ENCODE measurements at places on chromosomes 2 and 18.

- no peak for DNase-seq
Measured at GRCh38 chr18:67705748-67706147, 189.2 kb upstream of the DSEL start.

GRCh38 chr18:77671456-77672167 lies 422.0 kb downstream of the GALR1 start:
- no peak for DNase-seq

DNA sequence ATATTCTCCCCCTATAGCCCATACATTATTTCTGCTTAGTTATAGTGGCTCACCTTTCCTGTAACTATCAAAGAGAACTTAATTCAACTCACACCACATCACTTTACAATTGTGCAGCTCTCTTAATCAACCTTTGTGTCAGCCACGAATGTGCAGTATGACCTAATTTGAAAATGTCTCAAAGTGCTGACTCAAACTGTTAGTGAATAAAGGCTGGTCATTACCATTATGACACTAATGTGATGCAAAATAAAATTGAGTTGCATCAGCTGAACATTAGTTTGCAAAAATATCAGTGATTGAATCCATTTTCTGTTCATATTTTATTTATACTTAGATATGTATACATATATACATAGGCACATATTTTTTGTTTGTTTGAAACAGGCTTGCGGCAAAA lies 251.8 kb downstream of the MEIS1 start:
- no peak for DNase-seq

DNA sequence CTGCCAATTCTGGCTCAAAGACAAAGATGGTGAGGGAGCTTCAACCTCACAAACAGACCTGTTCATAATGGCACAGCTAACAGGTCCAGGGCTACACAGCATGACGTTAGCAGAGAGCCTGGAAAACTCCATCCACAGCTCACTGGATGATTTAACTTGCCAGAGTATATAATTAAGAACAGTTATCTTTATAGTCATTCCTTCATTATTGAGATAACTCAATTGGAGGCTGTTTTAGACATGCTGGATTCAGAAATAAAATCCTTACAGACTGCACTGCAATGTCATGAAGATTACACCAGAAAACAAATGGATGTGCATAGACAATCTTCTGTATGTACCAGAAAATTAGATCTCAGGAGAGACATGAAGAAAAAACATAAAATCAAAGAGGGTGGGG lies 55.1 kb upstream of the LYPD1 start:
- DNase-seq: no peak

DNA sequence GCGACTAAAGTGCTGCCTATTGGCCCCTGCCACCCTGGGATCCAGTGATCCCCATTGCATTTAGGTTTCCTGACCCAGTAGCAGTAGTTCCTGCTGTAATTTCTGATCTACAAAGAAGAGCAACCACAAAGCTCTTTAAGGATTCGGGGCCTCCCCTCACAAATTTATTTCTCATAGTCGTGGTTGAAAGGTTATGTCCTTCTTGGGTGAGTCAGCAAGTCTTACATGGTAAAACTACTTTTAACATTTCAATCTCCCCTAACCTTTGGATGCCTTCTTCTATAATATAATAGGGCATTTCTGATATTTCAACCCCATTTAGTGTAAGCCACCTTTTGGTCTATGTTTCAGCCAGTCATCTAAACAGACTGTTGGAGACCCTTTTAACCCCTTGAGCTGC lies 14.9 kb downstream of the PIKFYVE start:
- no peak for DNase-seq

GRCh38 chr2:98455494-98455976 lies 10.9 kb downstream of the INPP4A start:
- DNase-seq: no peak

GRCh38 chr18:79248495-79249060 lies 147.2 kb upstream of the NFATC1 start:
- no peak for DNase-seq

DNA sequence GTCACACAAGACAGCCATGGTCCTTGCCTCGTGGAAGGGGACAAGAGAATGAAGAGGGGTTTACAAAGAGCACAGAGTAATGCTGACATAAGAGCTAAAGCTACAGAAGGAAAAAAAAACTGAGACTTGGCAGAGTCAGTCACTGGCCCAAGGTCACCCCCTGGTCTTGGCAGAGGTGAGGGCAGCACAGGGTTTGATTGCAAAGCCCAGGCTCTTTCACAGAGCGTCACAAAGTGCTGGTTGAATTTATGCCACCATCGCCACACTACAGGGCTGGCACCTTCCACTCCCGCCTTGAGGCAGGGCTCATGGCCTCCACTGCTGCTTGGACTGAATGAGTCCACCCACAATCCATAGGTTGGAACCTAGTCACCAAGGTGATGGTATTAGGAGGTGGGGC lies 190.2 kb downstream of the INHBB start:
- peak; percentile 27 for DNase-seq

GRCh38 chr2:171187819-171188218 lies 27.1 kb upstream of the TLK1 start:
- no peak for DNase-seq

DNA sequence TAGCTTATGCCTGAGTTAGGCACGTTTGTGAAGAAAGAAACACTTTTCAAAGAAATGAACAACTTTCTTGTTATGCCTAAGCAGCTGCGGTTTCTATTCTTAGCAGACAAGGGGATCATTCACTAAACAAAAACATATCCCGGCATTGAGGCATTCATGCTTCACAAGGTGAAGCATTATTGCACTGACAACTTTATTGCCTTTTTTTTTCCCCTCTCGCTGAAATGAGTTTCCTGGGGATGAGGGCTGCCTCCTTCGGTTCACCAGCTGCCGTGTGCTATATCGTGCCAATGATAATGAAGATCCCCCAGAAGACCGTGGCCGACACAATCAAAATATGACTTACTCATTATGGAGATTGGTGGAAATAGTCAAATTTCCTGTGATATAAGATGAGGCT lies 288.2 kb upstream of the ST6GAL2 start:
- DNase-seq: no peak

GRCh38 chr18:6798896-6799295 lies 69.4 kb downstream of the ARHGAP28 start:
- no peak for DNase-seq

- DNase-seq: no peak
Measured at GRCh38 chr18:22705328-22705727, 227.8 kb upstream of the RBBP8 start.

DNA sequence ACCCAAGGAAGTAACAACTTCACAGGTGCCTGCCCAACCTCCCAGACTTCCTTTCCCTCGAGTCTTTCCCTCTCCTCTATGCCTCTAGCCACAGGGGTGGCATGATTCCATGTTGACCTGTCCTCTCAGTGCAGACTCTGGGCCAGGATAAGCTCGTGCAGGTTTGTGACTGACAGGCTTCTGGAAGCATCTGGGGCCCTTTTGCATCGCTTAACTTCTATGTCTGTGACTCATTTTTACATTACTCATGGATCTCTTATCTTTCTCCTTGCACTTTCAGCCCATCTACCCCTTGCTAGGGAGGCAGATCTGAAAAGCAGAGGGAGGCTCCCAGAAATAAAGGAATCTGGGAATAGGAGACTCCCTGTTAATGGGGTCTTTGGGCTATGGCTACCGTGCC lies 98.5 kb upstream of the RIOK3 start:
- DNase-seq: no peak

- no peak for DNase-seq
Measured at GRCh38 chr2:9809448-9810088, 33.7 kb upstream of the TAF1B start.

DNA sequence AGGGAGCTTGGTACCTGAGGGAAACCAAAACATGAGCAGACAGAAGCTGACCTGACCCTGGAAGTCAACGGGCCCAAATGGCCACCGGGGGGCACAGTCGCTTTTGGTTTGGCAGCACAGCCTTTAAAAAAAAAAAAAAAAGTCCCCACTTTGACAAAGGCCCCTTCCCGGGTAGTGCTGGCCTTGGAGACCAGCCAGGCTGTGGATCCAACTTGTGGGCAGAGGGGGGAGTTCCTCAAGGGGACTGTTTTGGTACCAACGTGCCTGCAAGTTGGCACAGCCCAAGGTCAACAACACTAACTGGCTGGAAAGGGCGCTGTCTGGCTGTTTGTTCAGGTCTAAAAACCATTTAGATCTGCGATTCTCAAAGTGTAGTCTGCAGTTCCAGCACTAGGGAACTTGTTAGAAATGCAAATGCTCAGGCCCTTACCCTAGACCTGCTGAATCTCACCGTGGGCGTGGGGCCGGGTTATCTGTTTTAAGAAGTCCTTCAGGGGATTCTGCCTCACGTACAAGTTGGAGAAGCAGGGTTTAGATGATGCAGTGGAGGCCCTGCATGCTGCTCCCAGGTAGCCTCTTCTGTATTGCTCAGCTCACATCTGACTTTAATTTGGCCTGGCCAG lies 83.0 kb downstream of the LPIN1 start:
- DNase-seq: peak; percentile 78

GRCh38 chr18:56869189-56869777 lies 218.1 kb downstream of the WDR7 start:
- DNase-seq: no peak

DNA sequence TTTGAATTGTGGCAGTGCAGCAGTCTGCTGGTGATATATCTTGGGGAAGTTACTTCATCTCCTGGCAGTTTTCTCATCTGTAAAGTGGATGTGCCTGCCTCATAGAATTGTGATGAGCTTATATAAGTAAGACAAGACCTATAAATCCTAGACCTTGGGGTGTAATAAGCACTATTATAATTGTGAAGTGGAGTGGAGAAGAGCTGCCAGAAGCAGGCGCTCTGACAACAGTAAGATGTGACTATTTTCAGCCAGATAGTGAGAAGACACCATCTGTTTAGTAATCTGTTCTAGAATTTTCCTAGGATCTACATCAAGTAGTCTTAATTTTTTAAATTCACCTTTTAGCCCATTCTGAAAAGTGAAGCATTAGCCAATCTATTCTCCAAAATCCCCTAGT lies 85.6 kb upstream of the TSPYL6 start:
- DNase-seq: no peak

- peak; percentile 50 for DNase-seq
Measured at GRCh38 chr2:163943403-163944346, 207.9 kb upstream of the FIGN start.

DNA sequence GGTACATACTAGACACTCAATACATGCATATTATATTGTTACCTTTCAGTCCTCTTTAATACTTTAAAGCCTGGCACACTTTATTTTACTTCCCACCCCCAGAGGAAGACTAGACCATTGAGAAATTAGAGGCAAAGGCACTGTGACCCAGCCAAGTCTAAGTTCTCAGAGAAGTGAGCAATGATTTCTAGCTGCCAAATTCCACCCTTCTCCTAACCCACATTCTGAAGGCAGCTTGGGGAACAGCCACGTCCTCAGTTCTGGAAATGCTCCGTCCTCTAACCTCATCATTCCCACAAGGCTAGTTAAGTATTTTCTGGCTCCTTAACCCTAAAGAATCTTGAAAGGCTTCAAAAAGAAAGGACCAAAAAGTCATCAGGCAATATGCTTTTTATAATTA lies 86.6 kb downstream of the COL5A2 start:
- DNase-seq: no peak

- DNase-seq: no peak
Measured at GRCh38 chr2:189024901-189025618, 50.9 kb downstream of the COL3A1 start.

GRCh38 chr2:58308435-58308834 lies 67.3 kb upstream of the FANCL start:
- DNase-seq: no peak

- no peak for DNase-seq
Measured at GRCh38 chr2:15506229-15506819, 54.8 kb downstream of the NBAS start.

- DNase-seq: no peak
Measured at GRCh38 chr2:31110998-31111397, 27.2 kb downstream of the GALNT14 start.

DNA sequence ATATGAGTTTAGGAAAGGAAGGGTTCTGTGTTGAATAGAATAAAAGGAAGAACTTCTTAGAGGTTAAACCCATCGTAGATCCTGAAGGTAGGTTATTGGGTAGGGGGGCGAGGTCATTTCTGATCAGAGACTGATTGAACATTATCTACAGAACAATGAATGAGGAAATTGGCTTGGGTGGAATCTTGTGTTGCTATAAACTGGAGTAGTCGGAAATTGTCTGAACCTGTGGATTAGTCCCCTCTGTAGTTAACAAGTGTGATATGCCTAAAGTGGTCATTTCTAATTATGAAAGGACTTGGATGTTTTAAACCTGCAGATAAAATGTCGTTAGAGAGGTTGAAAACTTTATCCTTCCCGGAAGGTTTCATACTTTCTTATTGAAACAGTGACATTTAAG lies 42.1 kb downstream of the EML4 start:
- no peak for DNase-seq

DNA sequence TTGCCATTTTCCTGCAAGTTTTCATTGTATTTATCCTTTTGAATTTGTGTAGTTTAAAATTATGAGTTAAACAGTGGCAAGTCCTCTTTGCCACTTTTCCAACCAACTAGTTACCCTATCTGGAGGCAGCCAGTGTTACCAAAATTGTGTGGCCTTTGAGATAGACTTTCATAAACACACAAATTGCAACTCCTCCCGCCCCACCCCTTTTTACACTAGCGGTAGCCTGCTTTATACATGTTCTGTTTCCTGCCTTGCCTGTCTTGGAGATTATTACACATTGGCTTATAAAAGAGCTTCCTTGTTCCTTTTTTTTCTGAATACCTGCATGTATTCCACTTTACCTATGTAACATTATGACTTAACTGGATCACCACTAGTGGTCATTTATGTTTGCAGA lies 56.5 kb downstream of the RPIA start:
- no peak for DNase-seq

- DNase-seq: no peak
Measured at GRCh38 chr2:118672571-118673158, 174.8 kb downstream of the EN1 start.

- no peak for DNase-seq
Measured at GRCh38 chr18:39313992-39314391, 1748.4 kb upstream of the CELF4 start.

DNA sequence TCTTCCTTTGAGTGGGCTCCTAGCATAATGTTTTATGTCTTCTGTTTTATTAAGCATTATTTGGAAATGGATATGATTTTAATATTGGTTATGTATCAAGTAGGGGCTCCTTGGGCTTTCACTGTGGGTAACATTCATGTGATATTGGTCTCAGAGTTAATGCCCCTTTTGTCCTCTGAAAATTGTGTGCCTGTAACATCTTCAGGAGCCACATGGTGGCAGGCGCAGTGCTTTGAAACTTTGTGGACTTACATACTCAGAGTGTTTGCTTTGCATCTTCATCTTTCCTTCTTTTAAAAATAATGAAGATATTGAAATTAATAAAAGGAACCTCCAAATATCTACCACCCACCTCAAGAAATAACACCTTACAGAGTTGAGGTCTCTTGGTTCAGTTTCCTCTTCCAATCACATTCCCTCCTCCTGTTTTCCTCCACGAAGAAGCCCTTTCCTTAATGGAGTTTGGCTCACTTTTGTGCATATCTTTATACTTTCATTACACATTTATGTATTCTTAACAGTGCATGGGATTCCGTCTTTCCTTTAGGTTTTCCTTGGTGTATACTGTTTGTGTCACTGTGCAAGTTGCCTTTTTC lies 73.5 kb downstream of the LIMS1 start:
- DNase-seq: peak; percentile 32
